ENCODE measurements at places on chromosomes 2 and 18. TPM values are rescaled to one million over a fixed set of nuclear protein-coding genes. Genes with fewer than 3 reads are reported as not detected.

SPC25 gene
- total RNA-seq: 3.7 TPM

DYNAP gene
- not detected for total RNA-seq

ABCG5 gene
- not detected for total RNA-seq

RGPD3 gene
- 0.52 TPM for total RNA-seq

NCKAP5 gene
- total RNA-seq: 5.7 TPM

WDR75 gene
- 40.7 TPM for total RNA-seq

Data from skeletal muscle tissue (tissue), 5 donors.